ENCODE measurements at places on chromosomes 4 and X.
A peak's percentile ranks its signal among the peaks of the same experiment; 100 is the strongest.

DNA sequence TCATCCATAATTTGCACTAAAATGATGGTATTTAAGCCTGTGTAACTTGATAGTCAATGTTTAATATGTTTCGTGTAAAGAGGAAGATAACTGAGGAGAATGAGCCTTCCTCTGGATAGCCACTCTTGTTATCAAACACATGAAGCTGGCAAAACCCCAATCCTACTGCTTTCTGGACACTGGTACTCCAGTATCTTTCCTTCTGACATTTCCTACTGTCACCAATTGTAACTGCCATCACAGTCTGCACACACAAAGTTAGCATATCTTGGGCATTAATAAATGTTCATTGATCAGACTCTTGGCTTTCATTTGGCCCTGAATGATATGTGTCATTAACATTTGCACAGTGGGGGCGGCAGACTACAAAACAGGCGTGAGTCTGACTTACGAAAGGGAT lies 419.1 kb downstream of the TMA16 start:
- no peak for DNase-seq

DNA sequence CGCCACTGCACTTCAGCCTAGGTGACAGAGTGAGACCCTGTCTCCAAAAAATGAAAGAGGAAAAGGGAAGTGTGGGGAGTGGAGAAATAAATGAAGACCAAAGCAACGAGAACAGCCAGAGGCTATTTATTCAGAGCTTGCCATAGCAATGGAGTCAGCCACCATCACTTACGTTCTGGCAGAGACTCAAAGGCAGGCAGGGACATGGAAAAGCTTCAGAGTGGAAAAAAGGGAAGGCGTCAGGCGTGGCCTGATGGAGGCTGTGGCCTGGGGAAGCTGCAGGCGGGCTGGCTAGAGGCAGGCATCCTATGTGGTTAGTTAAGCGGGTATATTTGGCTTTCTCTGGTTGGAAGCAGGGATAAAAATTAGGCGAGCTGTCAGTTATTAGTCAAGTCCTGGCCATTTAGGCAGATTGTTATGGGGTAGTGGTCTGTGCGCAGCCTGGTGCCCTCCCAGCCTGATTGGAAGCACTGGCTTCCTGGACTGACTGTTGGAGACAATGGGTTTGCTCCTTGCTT lies 73.3 kb downstream of the DCTD start:
- no peak for DNase-seq

DNA sequence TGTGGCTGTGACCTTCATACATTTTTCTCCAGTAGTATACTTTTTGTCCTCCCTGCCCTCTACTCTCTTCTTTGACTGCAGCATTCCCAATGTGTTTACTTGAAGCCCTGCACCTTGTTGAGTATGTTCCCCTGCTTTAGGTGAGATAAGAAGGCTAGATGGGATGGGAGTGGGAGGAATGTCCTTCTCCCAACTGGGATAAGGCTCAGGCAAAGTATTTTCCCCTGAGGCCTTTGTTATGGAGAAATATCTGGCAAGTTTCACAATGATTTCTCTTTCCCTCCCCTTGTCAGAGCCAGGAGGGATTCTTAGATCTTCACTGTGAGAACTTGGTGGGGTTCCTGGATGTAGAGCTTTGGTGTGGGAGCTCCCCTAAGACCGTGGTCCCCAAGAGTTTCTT lies 131.8 kb downstream of the CLCN5 start:
- DNase-seq, result no peak

DNA sequence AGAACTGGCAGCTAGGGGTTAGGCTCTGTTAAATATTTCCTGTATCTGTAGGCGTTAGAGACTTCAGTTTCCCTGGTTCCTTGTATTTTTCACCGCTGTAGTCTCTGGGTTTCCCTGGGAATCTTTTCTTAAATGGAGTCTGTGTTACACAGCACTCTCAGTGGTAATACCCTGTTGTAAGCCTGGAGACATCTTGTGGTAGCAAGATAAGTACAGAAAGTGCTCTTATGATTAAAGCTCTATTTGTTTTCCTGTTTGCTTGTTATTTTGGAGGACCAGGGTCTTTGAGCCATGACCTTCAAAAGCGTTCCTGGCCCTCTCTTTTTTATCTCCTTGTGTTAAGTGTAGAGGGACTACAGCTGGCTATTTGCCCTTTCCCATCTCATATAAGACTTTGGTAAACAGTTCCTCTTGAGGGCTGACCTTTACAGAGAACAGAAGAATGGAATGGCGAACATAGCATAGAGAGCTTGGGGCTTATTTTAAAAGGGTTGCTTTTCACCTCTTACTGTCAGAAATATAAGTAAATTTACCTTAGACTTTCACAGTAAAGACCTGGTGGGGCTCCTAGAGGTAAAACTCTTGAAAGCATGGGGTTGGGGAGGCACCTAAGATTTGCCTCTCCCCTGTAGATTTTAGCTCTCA lies 782.5 kb downstream of the FAT4 start:
- no peak for DNase-seq

DNA sequence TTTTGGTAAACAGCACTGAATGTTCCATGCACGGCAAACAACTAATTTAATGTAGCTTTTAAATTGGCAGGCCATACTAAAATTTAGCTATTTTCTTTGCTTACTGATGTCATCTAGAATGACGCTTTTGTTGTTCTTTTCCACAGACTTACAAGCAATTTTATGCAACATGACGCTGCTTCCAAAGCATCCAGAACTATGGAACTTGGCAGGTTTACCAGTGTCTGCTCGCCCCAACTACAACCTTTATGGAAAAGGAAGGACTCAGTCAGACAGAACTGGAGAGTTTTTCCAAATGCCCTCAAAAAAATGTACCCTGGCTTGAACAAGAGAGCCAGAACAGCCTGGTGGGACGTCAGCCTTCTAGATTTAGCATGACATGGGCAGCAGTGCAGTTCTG lies 58.7 kb downstream of the ANOS1 start:
- DNase-seq, result no peak

DNA sequence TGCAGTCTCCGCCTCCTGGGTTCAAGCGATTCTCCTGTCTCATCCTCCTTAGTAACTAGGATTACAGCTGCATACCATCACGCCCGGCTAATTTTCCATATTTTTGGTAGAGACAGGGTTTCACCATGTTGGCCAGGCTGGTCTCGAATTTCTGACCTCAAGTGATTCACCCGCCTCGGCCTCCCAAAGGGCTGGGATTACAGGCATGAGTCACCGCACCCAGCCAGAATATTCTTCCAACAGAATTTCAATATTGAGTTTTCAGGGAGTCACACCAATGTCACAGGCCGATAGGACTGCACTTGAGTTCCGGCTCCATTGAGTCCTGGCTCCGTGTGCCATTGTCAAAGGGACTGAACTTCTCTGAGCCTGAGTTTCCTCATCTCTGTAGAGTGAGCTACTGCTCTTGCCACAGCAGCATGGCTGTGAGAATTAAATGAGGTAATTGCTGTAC lies 82.9 kb downstream of the CLCN4 start:
- no peak for DNase-seq

DNA sequence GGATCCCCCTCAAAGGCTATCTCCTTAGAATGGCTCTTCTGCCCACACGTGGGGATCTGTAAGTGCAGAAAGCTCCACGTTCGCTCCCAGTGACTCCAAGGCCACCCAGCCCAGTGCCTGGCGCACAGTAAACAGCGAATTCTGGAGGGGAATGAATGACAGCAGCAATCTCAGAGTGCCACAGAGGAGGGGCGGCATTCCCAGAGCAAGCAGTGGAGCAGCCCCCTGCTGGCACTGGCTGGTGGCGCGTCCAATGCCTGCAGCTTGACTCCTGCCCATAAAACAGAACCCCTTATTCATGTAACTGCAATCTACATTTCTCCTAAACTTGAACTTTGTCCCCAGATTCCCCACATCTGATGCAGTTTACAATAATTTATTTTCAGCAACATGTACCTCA lies 6.9 kb upstream of the HELT start:
- DNase-seq, result peak; percentile 21

GRCh38 chr4:20809812-20810211 lies 109.6 kb downstream of the PACRGL start:
- DNase-seq, result no peak

GRCh38 chr4:185283723-185284122 lies 74.3 kb downstream of the SNX25 start:
- DNase-seq, result no peak

GRCh38 chrX:38970074-38970473 lies 168.8 kb downstream of the MID1IP1 start:
- DNase-seq, result no peak

DNA sequence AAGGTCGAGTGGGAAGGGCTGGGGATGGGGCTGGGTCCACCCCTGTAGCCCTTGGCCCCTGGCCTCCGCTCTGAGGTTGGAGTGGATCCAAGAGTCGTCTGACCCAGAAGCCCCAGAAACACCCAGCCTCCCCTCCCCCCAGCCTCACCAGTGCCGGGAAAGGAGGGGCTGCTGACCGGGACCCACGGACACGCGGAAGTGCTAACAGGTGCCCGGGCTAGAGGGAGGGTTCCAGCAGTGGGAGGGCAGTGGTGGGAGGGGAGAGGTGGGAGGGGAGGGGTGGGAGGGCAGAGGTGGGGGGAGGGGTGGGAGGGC lies 131.8 kb upstream of the NKX1-1 start:
- no peak for DNase-seq

DNA sequence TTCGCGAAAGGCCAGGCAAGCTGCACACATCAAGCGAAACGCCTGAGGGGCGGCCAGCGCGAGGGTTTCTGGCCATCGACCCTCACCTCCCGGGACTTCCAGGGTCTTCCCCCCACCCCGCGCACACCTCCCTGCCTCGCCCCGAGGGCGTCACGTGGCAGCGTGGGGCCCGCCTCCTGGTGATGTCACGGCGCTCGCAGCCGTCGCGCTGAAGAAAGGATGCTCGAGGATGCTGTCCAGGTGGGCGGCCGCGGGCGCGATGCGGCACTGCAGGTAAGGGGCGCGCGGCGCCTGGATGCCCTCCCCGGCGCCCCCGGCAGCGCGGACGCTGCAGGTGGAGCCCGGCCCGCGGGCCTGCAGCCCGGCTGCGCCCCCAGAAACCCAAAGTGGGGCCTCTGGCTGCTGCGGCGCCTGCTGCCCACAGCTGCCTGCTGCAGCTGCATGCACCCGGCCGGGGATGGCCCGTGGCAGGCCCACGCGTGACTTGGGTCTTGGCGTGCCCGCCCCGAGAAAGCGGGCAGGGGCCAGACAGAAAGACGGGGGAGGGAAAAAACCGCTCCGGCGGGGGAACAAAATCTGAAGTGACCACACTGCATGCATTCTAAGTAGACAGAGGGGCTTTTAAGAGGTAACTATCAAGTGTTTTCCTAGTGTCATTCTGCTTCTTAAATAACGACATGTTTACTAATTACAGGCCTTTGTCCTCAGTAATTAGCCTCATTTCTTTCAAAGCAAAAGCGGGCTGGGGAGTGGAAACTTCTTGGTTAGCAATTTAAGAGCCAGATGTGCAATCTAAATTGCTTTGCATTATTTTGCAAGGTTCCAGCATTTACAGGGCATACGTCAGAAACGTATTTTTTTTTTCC lies 1.7 kb downstream of the CLCN4 start:
- peak; percentile 25 for DNase-seq

DNA sequence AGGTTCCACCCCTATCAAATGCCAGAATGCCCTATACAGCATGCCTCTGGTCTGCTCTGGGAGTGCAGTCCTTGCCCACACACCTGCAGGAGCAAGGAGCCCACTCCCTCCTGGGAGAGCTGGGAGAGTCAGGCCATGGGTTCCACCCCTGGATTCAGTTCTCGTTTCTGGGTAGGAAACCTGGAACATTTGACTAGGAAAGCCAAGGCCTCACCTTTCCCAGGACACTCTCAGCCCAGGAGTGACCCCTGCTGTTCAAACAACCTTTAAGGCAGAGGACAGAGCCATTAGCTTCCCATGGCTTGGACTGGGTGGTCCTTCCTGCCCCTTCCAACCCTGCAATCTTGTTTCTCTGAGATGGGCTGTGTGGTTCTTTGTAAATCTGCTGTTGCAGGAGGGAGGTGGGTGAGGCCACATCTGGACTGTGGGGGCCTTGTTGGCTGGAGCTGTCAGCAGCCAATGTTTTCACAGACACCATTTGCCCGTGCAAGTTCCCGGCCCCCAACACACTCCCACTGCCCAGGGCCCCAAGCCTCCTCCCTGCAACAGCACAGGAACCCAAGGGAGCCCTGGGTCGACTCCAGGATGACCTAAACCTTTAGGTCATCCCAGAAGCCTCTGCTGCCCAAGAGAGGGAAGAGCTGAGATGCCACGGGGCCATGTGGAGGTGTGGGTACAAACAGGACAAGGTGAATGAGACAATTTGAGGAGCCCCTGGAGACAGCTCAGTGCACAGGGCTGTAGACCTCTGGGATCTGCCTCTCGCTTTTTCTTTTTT lies 104.4 kb downstream of the PJA1 start:
- DNase-seq, result no peak

DNA sequence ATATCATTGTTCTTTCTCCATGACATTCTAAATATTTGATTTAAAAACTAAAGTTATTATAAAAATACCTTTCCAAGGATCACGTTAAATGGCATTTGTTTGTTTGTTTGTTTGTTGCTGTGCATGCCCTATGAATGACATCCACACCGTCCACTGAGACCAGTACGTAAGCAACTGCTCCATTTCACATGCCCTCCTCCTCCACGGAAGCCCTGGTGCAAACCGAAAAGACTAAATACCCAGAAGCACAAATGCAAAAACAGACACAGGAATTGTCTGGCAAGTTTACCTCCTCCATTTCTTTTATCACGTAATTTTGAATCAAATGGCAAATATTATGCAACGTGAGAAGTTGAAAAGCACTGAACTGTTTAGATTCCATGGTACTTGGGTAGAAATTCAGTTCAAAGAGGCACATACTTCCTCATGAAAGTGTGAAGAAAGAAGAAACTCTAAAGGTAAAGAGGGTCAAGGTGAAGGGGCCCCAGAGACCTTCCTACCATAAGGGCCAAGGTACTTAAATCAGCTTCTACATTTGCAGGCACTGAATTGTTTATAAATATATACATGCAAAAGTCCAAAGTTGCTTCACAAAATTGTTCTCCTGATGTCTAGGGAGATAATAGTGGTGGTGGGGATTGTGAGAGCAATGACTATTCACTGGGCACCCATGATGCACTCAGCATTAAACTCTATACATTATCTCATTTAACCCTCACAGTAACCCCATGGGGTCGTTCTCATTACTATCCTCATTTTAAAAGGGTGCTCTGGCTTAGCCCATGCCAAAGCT lies 23.4 kb downstream of the IRF2 start:
- no peak for DNase-seq

- no peak for DNase-seq
Observed at GRCh38 chr4:48297256-48297846, 27.7 kb upstream of the TEC start.

DNA sequence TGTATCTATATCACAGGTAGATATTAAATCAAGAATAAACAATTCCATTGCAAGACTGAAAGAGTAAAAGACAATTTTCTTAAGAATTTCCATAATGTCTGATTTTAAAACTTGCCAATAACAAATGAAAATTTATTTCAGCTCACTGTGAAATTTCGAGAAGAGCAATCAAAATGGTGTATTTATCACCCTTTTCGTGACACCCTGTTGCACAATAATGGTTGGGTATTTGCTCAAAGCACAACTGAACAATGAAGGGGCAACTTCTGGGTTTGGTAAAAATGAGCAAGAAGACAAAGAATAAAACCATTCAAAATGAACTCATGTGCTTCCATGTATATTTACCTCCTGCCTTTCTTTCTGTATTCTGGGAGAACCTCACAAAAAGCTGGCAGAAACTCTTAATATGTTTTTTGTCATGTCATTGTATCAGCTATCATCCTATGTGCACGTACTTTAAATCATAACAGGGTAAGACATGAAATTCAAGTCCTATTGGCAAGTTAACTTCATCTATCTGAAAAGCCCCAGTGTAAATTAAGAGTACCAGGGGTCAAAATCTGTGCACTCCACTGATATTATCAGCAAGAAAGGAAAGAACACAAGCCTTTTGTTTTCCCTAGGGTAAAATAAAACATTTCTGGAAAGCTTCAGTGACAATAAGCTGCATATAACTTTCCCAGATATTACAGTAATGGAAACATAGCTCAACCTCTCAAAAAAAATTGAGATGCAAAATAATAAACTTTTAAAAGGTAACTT lies 126.9 kb upstream of the CBR4 start:
- DNase-seq, result no peak

Data from NCI-H524 (cell line).